ENCODE measurements at places on chromosomes 12 and 14.

DNA sequence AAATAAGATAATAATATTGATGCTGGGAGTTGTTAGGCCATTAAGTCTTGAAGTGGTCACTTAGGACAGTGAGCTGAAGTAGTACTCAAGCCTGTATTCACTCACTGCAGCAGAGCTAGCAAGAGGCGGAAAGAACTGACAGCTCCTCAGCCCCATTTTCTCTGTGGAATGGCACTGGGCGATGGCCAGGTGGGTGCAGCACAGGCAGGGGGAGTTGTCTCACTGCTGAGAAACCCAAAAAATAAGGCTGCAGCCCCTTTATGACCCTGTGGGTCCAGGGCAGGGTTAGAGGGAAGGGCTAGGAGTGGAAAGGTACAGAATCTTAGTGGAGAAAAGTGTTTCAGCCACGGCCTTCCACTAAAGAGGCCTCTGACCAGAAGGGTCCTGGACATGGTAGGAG is 35.5 kb downstream of the PDZRN4 start:
- no peak for DNase-seq

- no peak for DNase-seq
Measured at GRCh38 chr14:26137161-26137560, 460.7 kb downstream of the NOVA1 start.

GRCh38 chr14:51871846-51872245 is 11.4 kb downstream of the GNG2 start:
- DNase-seq: no peak

GRCh38 chr12:47686645-47687240 is 19.1 kb downstream of the RPAP3 start:
- DNase-seq: no peak

DNA sequence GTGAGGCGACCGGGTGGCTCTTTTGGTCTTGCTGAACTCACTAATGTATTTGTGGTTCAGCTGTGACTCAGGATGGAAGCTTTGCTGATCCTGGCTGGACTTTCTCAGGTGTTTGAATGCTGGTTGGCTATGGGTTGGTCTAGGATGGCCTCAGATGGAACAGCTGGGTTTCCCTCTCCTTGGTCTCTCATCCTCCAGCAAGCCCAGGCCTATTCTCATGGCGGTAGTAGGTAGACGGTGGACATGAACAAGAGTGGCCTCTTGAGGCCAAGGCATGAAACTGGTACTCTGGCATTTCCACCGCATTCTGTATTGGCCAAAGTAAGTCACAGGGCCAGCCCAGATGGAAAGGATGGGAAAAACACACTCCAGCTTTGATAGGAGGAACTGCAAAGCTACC is 11.8 kb upstream of the POLR3B start:
- DNase-seq: no peak

- DNase-seq: no peak
Measured at GRCh38 chr12:104903648-104904423, 54.3 kb downstream of the SLC41A2 start.

GRCh38 chr12:71371122-71371521 is 68.5 kb upstream of the LGR5 start:
- no peak for DNase-seq

- DNase-seq: no peak
Measured at GRCh38 chr14:61533513-61534255, 161.6 kb upstream of the HIF1A start.

GRCh38 chr12:66188584-66189485 is at the start of gene IRAK3:
IRAK3 (plus strand) TSS chr12:66189214; CDS start chr12:66189300, 86 bp downstream.
- no peak for DNase-seq

- no peak for DNase-seq
Measured at GRCh38 chr12:130956456-130957303, 3.0 kb downstream of the ADGRD1 start.

DNA sequence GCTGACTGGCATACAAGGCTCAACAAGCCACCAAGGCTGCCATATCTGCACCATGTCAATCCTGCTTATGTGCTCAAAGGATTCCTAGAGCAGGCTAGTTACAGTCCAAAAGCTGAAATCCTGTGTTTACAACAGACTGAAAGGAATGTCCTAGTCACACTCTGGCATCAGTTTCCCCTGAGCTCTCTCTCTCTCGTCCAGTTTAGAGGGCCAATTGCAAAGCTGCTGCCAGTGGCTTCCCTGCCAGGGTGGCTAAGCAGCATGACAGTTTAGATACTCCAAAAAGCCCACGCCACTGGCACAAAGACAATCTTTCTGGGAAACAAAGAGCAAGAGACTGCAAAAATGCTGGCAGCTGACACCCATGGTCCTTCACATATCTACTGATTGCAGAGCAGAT is 392.1 kb downstream of the RPS29 start:
- DNase-seq: no peak

- DNase-seq: no peak
Measured at GRCh38 chr14:38248321-38249028, 7.4 kb downstream of the CLEC14A start.

GRCh38 chr12:124392271-124392666 is 97.4 kb downstream of the RFLNA start:
- DNase-seq: no peak

DNA sequence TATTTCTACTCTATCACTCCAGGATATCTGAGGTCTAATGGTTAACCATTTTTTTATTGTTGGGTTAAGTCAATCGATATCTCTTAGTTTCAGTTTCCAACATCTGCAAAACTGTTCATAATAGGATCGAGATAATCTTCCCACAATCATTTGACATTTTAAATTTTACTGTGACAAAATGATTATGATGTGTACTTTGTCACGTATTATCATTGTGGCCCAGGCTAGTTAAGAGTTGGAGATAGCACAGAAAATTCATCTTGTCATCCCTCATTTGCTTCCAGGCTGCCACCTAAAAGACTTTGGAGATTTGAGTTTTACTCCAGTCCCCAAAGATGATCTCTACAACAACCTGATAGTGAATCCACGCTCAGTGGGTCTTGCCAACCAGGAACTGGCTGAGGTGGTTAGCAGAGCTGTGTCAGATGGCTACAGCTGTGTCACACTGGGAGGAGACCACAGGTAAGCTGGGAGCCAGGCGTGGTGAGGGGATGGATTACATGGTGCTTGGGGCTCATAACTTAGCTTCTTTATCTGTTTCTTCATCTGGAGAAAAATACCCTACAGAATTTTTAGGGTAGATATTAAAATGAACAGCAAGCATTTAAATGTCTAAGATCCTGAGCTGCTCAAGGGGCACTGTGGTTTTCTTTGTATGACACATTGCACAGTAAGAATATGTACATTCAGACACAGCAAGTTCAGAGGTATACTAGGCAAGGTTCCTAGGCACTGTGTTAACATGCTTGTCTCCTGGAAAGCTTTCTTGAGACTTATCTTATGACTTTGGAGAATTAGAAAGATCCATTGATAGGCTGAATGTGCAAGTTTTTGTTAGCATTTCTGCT is 22.4 kb downstream of the ARG2 start:
- DNase-seq: no peak

DNA sequence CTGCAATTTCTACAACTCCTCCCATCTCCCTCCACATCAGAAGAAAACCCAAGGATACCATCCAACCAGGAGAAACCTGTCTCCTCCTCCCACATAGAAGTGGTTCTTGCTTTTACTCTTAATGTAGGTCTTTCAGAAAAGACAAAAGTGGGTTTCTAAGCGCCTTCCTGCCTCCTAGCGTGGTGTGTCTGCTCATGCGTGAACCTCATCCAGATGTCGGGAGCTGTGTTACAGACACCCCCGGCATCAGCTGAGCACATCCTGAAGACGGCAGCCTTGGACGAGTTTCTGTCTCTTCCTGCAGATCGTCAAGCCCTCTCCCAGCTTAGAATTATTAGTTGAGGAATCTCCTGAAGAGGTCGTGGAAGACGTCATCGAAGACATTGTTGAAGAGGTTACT is 9.5 kb downstream of the LRRC43 start:
- DNase-seq: no peak

DNA sequence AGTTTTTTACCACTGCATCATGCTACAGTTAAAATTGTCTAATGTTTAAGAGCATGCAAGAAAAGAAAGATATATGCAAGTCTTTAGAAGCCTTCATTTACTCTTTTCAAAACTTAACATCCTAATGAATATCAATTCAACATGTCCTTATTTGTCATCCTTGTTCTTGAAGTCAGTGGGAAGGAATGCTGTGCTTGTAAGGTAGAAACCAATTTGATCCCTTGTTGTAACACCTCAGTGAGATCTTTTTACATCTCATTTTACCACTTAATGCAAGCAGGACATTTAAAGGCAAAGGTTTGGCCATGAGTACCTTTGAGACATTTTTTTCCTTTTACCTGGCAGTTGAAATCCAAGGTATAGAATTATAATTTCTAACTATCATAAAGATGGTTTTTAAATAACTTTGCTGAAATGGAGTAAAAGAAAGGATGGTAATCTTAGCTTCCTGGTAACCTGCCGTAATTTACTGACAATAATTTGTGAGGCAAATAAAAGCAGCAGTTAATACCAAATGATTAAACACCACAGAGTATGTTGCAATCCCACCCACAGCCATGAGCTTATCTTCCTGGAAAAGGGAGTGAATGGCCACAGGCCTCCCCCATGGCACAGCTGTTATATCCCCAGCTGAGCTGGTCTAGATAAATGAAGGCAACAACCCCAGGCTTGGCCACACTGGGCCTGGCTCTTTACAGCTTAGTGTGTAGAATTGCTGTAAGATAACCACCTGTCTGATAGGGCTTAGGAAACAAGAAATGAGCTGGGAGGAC is 33.2 kb upstream of the STRN3 start:
- DNase-seq: no peak

GRCh38 chr12:39772821-39773259 is 153.2 kb upstream of the ABCD2 start:
- DNase-seq: no peak

GRCh38 chr14:70043001-70043400 is 145.8 kb downstream of the SLC8A3 start:
- DNase-seq: no peak

DNA sequence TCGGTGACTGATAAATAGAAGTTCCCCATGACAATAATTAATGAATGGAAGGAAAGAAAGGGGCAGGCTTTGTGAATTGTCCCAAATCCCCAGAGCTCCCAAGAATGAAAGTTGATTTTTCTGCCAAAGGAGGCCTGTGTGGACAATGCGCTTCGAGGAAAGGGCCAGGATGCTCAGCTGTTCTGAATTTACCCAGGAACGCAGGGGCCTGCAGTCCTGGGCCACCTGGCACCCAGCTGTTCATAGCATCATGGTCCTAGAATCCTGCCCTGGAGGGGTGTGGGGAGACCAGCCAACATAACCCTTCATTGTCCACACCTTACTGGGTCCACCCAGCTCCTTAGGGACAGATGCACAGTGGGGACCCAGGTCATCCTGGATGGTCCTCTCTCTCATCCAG is 587.5 kb downstream of the BCL11B start:
- no peak for DNase-seq

DNA sequence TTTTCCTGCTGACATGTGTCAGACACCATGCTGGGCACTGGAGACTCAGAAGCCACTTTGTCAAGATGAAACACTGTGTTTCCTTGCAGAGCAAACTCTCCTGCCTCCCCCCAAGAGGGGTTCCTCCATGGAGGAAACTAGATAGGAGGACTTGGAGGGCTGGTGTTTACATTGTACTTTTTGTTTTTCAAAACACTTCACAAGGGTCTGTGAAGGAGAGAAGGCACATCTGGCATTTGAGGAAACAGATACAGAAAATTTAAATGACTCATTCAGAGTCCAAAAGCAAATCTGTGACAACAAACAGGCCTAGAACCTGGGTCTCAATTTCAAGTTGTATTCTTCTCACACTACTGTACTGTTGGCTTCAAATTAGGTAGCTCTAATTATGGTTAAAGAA is 6.7 kb upstream of the CDKL1 start:
- no peak for DNase-seq

DNA sequence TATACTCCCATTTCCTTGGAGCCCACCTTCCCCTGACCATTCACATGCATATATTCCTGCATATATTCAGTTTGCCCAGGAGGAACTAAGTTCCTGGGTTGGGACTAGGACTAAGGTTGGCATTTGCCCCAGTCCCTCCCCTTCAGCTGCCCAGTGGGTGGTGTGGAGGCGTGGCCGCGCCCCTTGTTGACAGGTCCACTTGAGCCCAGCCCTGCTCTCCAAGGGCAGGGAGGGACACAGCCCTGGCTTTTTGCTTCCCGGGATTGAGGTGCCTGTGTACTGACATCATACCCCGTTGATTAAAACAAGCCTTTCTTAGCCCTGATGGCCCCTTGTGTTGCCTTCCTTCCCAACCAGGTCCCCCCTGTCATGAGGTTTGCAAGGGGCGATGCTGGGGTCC is 7.3 kb downstream of the ERBB3 start:
- DNase-seq: no peak

DNA sequence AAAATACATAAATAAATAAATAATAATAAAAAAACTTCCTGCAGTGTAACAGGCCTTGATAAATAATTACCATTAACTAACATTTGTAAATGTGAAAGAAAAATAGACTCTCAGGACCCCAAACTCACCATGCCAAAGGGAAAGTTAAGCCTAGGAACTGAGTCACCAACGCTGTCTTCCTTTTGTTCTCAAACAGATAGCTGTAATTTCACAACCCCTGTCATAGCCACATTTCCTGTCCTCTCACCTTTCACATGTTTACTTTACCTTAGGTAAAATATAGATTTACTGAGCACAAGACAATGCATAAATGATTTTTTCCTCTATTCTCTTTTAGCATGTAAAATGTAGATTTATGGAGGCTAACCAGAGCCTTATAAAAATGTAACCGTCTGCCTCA is 35.9 kb upstream of the CHST11 start:
- DNase-seq: no peak

DNA sequence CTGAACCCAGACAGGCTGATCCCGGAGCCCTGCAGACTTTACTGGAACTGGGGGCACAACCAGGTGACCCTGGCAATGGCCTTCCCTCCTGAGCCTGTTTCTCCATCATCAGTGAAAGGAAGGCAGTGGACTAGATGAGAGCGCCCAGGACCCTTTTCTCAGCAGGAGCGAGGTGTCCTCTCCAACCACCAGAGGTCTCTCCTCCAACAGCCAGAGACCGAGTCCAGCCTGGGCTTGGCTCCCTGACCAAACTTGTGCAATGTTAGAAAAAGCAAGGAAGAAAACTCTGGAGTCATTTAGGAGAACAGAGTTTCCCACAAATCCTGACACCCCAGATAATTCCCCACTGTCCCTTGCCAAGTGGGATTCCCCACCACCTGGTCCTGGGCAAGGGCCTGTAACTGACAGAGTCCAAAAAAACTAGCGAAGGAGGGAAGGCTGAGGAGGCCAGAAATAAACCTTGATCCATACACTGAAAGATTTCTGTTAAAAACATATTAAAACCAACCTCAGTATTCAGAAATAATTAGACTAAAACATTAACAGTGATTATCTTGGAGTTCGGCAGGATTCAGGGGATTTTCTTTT is 9.0 kb downstream of the RPS6KL1 start:
- DNase-seq: no peak

- no peak for DNase-seq
Measured at GRCh38 chr14:36284971-36285595, 35.4 kb downstream of the MBIP start.

- DNase-seq: no peak
Measured at GRCh38 chr14:70785556-70785955, 23.8 kb downstream of the MAP3K9 start.
